SHP77 (cell line): ENCODE measurements at places on chromosomes 7 and 10.

DNA sequence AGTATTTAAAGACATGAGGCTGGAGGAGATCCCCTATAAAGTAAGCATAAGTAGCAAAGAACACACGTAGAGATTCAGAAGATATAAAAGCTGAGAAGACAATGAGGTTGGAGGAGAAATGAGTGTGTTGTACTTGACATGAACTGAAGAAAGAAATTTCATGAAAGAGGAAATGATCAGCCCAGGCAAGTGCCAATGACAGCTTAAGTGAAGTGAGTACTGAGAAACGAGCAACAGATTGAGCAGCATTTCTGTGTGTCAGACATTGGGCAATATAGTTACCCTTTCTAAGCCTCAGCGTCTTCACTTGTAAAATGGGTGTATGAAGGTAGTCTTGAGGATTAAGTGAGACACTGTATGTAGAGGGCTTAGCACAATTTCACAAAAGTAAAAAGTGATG lies 4.8 kb upstream of the LIPA start:
- DNase-seq = no peak

GRCh38 chr10:48550071-48550691 lies 54.7 kb downstream of the ARHGAP22 start:
- DNase-seq = no peak

DNA sequence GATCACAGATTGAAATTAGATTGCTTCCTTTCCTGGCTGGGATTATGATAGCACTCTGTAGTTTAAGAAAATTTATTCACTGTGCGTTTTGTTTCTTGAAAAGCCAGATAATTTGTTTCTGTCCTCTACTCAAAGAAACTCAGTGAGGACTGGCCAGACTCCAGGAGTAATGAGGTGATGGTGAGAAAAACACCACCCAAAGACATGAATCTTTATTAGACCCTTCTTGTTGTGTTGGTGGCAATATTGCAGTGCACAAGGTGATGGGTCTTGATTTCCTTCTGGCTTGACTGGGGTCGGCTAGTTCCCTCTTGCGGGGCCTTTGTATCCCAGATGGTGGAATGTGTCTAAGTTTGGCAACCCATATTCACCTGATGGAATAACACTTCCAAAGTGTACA lies 756.8 kb downstream of the LRMDA start:
- DNase-seq = no peak

GRCh38 chr10:103882285-103883007 lies 27.1 kb upstream of the SH3PXD2A start:
- DNase-seq = no peak

DNA sequence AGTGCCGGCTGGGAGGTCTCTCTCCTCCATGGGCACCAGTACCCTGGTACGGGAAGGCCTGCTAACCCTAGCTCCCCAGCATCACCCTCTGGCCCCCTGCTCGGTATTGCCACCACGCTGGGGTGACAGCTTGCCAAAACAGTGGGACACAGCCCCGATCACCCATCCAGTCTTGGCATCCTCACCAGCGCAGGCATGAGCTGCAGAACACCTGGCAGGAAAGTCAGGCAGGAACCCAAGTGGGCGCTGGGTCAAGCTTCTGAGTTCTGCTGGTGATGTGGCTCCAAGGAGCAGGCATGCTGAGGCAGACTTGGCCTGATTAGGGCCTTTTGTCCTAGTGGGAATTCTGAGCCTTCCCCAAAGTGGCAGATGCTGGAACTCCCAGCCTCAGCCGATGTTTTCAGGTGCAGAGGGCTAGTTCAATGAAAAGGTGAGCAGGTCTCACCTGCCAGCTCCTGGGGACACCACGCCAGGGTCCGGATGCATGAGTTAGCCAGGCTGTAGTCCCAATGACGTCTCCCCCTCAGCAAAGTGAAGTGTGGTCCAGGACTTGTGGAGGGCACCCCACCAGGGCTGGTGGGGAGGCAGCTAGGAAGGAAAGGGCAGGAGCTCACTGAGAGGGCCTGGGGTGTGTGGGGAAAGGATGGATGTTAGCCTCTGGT lies 8.5 kb upstream of the ZNF22 start:
- DNase-seq = no peak

DNA sequence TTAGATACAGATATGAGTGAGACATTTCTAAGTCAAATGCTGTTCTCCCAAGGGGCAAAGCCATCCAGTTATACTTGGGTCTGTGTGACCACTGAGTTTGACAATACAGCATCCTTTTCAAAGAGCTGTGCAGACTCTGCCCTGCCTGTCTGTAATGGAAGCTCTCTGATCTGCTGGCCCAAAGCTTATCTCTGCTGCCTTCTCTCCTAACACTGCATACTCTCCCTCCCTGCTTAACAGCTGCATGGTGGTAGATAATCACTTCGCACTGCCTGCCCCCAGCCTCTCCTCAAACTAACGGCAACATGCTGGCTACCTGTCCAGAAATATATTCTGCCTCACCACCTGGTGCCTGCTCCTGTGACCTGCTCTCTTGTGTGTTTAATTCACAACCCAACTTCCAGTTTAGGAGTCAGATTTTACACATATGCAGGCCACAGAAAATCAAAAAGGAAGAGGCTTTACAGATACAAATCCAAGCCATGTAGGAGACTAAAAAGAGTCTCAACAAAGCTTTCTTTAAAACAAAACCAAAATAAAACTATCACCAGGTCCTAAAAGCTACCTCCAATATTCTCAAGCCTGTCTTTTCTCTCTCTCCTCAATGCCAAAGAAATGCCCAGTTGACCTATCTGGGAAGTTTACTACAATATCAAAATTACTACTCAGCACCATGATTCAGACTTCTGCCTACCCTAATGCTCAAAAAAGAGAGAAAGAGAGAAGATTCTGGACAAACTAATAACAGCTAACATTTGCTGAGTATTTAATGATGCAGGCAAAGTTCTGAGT lies 145.6 kb downstream of the RELN start:
- no peak for DNase-seq

- no peak for DNase-seq
Measured at GRCh38 chr10:52145636-52146035, 168.4 kb upstream of the DKK1 start.

DNA sequence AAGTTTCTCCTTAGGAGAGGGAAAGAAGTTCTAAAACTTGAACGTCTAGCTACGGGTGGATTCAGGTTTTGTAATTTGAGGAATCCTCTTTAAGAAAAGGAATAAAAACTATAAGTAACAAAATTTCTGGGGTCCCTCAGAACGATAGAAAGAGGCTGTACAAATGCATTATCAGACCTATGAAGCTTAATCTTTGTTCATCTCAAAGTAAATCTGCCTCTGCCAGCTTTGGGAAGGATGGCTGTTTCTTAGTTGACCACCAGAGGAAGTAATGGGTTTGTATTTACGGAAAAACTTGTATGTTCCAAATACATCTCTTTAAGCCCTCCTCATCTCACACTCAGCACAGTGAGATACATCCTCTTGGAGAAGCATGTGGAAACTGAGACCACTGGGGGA lies 864 bp downstream of the PSTK start:
- peak; percentile 23 for DNase-seq
